ENCODE measurements at places on chromosomes 1 and 21. TPM values are rescaled to one million over a fixed set of nuclear protein-coding genes. Genes with fewer than 3 reads are reported as not detected.

The HSD3B1 gene
- total RNA-seq, result not detected

The KPRP gene
- total RNA-seq, result not detected

The ZNF678 gene
- 5.9 TPM for total RNA-seq

The SORT1 gene
- total RNA-seq, result 1.2 TPM

The TIAM1 gene
- 18.4 TPM for total RNA-seq

The PLEKHN1 gene
- total RNA-seq, result 1.2 TPM

The GLRX2 gene
- 6.2 TPM for total RNA-seq

The LDLRAD1 gene
- total RNA-seq, result not detected

The CFHR5 gene
- not detected for total RNA-seq

The NPL gene
- 5.1 TPM for total RNA-seq

The DNASE2B gene
- not detected for total RNA-seq

The KCNK1 gene
- 1.5 TPM for total RNA-seq

The IL12RB2 gene
- total RNA-seq, result 0.20 TPM

The OR2L8 gene
- not detected for total RNA-seq

The PLD5 gene
- not detected for total RNA-seq

The HSF2BP gene
- total RNA-seq, result 0.73 TPM

The SLC2A5 gene
- 3.1 TPM for total RNA-seq

The MANEAL gene
- total RNA-seq, result 0.78 TPM

The SERINC2 gene
- total RNA-seq, result 15.4 TPM

The PPM1J gene
- total RNA-seq, result 1.1 TPM

The C1QB gene
- total RNA-seq, result not detected

The HTR1D gene
- total RNA-seq, result not detected

The NPR1 gene
- 6.3 TPM for total RNA-seq

The FUBP1 gene
- 92.2 TPM for total RNA-seq

The DCLRE1B gene
- 5.9 TPM for total RNA-seq

The RGS8 gene
- total RNA-seq, result not detected

The DAB1 gene
- not detected for total RNA-seq

The SLC16A4 gene
- 6.3 TPM for total RNA-seq

The ABL2 gene
- total RNA-seq, result 121 TPM

All from subcutaneous preadipocyte (primary cell).